ENCODE measurements at places on chromosomes 2 and 18.

DNA sequence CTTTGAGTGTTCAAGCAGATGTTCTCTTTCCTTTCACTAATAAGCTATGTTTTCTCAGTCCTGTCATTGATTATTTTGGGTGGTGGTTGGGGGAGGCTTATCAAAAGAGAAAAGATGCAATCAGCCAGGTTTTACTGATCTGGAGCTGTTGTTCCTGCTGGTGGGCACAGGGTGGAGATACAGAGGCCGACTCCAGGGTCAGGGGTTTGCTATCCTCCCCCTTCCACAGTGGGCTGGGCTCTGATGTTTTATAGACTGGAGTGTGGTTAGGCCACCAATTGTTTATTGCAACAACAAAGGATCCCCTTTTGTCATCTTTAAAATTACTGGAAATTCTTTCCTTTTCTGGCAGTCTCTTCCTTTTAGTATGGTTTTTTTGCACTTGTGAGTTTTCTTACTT, 120.5 kb downstream of the TANC1 start:
- no peak for DNase-seq

DNA sequence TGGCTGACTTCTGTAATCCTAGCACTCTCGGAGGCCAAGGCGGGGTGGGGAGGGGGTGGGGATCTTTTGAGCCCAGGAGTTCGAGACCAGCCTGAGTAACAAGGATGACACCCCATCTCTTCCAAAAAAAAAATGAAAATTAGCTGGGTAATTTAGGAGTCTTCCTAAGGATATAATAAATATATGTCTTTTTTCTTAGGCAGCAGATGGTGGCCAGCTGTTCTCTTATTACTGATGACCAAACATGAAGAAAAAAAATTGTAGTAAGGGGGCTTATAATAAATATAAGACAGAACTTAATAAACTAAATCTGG, 4.2 kb upstream of the IMPA2 start:
- DNase-seq = no peak

DNA sequence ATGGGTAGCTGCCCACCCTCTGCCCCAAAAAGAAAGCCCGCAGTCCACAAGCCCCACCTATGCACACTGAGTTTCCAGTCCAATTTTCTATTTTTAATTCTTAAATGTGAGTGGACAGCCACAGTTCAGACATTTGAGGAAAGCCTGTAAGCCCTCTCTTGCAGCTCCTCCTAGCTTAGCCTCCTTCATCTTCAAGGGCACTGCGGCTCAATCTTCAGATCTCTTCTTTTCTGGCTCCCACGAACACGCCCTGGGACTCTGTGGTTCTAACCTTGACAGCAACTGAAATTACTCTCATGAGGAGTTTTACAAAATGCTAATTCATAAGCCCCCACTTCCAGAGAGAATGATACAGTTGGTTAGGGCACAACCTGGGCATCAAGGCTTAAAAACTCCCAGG, 144.0 kb downstream of the MSH2 start:
- DNase-seq = no peak

DNA sequence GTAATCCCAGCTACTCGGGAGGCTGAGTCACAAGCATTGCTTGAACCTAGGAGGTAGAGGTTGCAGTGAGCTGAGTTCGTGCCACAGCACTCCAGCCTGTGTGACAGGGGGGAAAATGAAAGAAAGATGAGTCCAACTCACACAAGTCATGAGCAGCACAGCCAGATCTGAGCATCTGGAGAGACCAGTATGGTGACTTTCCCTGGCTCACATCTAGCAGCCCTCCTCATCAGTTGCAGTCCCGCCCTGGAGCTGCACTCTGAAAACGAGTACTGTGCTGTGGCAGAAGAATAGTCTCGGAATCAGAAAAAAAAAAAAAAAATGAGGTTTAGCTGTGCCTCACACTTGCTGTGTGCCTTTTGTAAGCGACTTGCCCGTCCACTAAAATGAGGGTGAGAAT, 74.4 kb upstream of the TRIB2 start:
- no peak for DNase-seq

DNA sequence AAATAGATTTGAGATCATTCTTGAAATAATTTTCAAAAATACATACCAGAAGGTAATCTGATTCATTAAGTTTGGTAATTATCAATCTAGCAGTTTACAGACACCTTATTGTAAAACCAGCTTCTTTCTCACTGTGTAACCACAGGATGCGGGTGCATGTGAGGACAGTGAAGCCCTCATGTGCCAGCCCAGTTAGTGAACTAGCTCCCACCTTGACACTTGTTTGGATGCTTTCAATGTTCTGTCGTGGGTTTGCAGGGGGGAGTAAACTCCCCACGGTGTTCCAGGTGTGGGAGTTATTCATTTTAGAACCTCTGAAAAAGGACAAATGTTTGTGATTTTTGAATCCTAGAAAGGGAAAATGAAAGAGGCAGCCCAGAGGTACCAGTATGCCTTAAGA, 59.0 kb downstream of the WDSUB1 start:
- DNase-seq = no peak

DNA sequence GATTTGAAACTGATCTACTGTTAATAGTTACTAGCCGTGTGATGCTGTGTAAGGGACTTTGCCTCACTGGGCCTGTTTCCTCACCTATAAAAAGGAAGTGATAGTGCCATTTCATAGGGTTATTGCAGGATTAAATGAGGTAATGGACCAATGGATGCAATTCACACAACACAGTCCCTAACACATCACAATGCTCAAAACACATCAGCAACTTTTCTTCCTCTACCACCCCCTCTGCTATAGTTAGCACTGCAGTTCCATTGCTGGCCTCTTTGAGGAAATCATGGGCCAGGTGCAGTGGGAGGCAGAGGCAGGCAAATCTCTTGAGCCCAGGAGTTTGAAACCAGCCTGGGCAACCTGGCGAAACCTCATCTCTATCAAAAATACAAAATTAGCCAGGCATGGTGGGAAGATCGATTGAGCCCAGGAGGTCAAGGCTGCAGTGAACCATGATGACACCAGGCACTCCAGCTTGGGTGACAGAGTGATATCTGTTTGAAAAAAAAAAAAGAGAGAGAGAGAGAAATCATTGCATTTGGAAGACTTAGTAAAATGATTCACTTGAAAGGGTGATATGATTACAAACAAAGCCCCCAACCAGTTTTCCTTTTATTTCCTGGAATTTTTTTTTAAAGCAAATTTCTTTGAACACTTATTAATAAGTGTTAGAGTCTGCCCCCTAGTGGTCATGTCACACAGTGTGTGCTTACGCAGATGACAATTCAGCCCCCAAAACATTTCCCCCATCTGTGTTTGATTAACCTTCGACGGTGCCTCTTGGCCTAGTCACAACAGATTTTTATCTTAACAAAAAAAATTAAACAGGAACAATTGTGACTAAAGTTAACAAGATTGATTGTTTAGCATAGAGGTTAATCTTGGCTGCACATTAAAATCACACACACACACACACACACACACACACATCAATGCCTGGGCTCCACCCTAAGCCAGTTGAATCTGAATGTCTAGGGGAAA, 88.6 kb upstream of the BCL11A start:
- DNase-seq = peak; percentile 10

- no peak for DNase-seq
Observed at GRCh38 chr2:165563468-165564225, 94.1 kb downstream of the CSRNP3 start.

DNA sequence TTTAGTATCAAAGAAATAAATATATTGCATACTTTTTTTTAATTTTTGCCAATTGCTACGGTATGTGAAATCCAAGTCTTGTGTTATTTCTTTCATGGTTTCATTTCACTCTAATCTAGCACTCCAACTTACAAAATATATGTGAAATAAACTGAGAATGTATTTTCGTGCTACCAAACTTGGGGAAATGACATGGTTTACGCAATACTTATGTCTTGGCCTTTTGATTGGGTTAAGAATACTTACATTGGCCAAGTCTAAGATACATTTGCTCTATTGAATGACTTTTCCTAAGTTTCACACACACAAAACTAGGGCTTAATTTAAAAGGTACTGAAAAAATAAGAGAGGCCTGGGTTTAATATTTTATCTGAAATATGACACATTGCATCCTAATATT, 80.5 kb downstream of the VRK2 start:
- DNase-seq = no peak

GRCh38 chr2:190881084-190881597, 520 bp downstream of the GLS start:
- no peak for DNase-seq

DNA sequence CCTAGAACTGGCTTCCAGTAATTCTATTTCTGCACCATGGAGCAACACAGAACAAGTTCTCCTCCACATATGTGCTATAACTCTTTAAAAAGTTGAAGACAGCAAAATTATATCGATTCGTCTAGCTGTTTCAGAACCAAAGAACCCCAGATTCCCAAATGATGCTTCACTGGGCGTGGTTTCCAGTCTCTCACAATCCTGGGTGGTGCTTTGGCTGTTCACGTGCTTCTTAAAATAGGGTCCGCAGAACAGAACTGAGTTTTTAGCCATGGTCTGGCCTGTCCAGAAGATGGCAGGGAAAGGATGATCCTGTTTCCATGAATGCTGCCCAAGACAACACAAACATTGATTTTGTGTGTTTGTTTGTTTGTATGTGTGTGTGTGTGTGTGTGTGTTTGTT, 37.6 kb upstream of the PARD3B start:
- DNase-seq = no peak

DNA sequence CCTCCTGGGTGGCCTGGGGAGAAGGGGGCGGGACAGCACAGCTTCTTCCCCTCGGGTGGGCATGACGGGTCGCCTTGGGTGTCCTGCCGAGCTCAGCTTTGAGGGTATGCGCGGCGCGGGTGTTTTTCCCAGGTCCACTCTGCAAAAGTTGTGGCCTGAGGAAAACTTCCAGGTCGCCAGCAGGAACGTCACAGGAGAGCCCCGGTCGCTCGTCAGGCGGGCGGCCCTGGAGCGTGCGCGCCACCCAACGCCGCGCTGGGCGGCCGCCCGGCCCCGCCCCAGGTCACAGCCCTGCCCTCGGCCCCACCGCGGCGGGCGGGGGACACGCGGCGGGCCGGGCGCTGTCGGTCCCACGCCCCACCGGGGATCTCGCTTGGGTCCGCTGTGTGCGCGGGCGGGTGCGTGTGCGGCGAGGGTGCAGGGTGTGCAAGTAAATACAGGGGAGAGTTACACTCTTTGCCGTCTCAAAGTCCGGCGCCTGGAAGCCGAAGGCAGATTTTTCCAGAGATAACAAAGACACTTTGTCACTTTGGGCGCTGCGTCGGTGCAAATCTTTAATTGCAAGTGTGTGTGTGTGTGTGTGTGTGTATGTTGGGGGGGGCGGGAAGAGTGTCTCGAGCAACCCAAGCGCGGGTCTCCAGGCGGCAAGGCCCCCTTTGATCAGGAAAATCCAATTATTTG, 616 bp upstream of the SP5 start:
- DNase-seq = no peak

DNA sequence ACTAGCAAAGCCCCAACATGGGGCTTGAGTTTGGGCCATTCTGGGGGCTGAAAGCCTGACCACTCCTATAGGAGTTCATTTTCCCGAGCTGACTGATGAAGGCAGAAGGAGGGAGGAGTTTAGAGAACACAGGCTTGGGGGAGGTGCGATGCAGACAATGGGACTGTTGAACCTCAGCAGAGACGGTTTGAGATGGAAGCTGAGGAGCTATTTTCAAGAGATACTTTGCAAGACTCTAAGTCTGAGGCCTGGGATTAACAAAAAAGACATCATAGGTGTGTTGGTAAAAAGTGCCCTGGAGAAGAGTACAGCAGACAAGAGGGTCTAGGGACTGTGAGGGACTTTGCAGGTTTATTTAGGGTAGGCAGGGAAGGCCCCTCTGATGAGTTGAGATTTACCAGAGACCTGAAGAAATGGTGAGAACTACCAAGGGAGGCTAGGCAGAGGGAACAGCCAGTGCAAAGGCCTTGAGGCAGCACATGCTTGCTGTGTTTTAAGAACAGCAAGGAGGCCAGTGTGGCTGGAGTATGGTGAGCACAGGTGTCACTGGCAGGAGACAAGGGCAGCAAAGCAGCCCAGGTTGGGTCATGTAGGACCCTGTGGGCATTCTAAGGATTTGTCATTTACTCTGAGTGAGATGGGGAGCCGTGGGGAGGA, 31.6 kb downstream of the PCBP1 start:
- no peak for DNase-seq

DNA sequence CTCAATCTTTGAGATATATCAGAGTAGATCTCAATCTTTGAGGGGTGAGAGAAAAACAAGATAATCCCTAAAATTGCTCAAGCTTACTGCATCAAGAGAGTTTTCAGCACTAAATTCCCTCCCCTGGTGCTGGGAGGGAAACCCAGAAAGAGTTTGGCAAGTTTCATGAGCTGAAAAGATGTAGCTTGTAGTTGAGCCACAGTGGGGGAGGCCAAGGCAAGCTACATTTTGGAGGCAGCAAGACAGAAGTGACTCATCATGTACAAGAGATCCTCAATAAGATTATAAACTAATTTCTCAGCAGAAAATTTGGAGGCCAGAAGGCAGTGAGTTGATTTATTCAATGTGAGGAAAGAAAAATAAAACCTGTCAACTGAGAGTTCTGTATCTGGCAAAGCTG, 308.2 kb downstream of the PIEZO2 start:
- DNase-seq = no peak

GRCh38 chr2:206423147-206423546, 20.2 kb upstream of the ADAM23 start:
- no peak for DNase-seq

GRCh38 chr2:132448771-132449170, 32.2 kb downstream of the GPR39 start:
- no peak for DNase-seq

DNA sequence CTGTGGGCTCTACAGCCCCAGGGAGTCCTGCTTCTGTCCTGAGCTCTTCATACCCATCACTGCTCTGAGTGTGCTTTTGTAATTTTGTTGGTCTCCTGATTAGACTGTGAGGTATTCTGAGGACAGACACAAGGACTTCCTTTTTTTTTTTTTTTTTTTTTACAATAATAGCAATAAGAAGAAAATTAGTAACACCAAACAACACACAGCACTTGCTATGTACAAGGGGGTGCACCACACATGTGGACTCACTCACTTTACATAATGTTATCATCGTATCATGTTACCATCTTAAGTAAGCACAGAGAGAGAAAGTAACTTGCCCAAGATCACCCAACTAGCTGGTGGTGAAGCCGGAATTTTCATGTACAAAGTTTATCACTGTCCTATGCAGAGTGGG, 34.6 kb downstream of the MBP start:
- DNase-seq = no peak

- no peak for DNase-seq
Observed at GRCh38 chr2:66729416-66730330, 294.7 kb downstream of the MEIS1 start.

- DNase-seq = no peak
Observed at GRCh38 chr2:65393743-65394422, 38.5 kb downstream of the SPRED2 start.

Data from AG09319 (cell line).